Osteoblast (primary cell): ENCODE measurements at places on chromosomes 6 and 20. TPM values are rescaled to one million over a fixed set of nuclear protein-coding genes. Genes with fewer than 3 reads are reported as not detected.

DNA sequence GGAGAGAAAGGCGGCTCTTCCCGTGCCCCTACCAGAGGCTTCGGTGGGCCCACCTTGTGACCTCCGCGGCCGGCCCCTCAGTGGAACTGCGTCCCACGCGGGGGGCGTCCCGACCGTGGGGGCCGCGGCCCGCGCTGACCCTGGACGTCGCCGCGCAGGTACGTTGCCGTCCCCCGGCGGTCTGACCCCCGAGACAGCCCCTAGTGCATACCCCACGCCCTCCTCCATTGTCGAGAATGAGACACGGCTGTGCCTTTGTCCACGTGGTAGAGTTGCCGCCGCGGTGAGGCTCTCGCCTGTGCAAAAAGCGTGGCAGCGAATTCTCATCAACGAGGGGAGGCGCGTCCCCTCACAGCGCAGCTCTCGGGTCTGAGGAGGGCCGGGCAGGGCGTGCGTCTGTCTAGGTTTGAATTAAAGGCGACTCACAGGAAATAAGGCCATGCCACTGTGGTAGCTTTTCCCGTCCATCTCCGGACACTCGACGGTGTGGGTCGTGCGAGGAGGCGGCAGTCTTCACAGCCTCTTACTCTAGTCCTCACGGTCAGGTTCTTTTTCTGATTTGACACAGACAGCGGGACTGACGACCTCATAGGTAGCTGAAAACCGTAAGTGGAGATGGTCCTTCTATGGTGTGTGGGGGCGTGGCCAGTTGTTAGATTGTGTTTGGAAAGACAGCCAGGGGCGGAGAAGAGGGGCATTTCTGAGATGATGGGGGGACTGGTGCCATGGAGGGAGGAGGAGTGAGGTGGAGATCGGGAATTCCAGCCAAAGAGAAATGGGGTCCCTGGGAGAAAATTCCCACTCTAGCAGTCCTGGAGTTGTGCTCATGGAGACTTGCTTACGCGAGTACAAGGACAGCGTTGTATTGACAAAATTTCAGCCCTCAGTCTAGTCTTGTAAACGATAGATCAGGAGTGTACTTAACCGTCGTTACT is 580 bp downstream of the NXT1 start:
- DNase-seq: peak; percentile 83

PHACTR3 gene
- total RNA-seq: not detected in 2 replicates

DNA sequence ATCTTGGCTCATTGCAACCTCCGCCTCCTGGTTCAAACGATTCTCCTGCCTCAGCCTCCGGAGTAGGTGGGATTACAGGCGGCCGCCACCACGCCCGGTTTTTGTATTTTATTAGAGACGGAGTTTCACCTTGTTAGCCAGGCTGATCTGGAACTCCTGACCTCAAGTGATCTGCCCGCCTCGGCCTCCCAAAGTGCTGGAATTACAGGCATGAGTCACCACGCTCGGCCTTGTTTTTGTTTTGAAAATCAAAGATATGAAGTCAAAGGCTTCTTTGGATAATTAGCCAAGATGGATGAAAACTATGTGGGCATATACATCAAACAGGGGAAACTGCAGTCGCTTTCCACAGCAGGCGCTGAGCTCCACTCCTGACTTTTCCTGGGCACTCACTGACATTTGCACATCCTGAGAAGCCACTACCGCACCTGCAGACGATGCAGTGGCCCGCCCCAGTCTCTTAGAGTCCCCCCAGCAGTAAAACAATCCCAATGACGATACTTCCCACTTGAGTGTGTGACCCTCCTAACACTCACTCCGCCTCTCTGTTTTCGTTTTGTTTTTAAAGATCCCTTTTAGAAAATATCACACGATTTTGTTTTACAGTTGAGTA is 44.1 kb downstream of the GJA1 start:
- DNase-seq: no peak

DLK2 gene
- 0.29 TPM in 1 of 2 replicates, not detected in the other for total RNA-seq

GRCh38 chr6:164102693-164103092 is 688.2 kb downstream of the QKI start:
- DNase-seq: no peak
